ENCODE measurements at places on chromosomes 2 and 18.

DNA sequence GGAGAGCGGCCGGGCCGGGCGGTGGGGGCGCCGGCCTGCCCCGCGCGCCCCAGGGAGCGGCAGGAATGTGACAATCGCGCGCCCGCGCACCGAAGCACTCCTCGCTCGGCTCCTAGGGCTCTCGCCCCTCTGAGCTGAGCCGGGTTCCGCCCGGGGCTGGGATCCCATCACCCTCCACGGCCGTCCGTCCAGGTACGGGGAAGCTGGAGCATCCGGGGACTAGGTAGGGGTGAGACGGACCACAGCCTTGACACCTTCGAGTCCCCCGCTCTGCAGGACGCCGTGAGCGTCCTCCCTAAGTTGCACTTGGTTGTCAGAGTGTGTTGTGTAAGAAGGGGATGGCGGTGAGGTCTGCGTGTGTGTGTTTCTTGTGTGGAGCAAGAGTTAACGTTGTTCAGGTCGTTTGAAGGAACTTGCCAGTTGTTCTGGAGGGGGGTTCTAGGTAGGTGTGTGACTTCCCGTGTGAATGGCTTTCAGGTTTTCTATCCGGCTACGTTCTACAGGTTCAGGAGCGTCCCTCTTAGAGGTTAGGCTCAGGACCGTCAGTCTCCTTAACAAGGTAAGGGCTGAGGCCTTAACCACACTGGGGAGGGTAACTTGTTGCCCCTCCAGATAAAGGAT lies 393 bp downstream of the IL1R1 start:
- DNase-seq, result no peak

DNA sequence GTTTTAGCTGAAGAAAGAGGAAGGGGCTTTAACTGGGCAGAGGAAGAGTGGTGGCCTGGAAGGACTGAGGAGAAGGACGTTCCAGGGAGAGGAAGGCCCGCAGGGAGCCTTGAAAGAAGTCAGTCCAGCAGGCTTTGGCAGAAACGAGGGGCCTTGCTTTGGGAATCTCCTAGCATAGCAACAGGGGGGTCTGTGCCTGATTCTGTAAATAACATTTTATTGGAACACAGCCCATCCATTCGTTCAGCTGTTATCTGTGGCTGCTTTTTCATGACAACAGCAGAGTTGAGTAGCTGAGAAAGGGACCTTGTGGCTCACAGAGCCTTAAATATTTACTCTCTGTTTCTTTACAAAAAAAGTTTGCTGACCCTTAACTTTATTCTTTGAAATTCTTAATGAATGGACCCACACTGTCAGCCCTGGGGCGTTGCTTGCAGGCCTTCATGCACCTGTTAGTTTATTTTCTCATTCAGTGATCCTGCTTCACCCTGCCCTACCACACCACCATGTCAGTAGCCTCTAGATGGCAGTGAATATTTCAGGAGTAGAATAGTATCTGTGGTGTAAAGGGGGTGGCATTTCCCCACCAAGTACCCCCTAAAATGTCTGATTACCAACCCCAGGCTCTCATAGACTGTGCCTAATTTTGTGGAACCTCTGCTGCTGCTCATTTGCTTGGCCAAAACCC lies 61.0 kb downstream of the MGAT5 start:
- no peak for DNase-seq

DNA sequence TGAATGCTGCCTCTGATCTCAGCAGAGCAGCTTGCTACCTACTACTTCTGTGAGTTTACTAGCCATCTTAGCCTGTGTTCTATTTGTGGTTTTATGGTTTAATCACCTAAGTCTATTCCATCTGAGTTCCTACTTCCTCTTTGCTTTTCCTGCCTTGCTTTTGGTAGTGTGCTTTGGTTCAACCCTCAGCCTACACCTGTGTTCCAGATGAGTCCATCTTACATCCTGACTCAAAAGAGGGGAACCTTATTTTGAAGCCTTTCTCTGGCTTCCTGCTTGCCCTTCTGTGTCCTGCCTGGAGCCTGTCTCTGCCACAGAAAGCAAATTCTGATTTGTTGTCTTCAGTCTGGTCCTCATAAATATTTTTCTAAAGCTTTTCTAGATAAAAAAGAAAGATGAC lies 530.3 kb upstream of the MEX3C start:
- peak; percentile 59 for DNase-seq

DNA sequence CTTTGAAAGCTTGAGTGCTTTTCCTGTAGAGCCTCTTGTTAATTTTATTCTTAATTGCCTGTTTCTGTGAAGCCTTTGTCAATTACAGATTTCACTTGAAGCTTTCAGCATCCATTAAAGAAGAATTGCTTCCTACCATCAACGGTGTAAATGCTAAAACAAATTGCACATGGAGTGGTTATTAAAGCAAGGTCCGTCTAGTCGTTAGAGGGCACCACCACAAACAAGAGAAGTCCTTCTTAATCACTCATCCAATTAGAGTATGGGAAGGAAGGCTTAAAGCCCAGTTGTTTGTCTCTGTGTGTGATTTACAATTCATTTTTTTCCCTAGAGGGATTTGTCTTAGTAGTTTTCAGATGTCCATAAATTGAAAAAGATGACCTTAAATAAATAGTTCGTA lies 1.6 kb downstream of the KCNJ3 start:
- no peak for DNase-seq

- no peak for DNase-seq
Observed at GRCh38 chr2:55363636-55364035, 56.0 kb downstream of the CCDC88A start.
